ENCODE measurements at places on chromosomes 16 and 17.

DNA sequence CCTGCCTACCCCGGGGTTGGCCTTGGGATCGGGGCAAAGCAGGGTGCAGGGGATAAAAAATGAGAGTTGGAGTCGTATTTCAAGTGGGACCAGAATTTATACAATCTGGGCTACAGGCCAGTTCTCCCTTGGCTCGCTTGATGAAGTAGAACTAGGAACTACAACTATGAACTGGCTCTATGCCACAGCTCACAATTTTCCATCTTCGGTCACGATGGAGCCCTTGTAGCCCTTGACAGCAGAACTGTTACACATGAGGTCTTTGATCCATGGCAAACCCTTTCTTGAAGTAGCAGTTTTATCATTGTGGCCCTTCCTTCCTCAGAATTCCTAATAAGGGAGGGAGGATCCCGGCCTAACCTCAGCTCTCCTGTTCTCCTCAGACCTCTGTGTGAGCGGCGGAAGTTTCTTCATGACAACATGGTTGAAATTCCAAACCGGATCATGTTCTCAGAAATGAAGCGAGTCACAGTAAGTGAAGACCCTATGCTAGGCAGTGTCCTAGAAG is 17.1 kb downstream of the LIG3 start:
- H3K27me3 ChIP-seq, result no peaks in the 10 kb centered on the region
- no peak for DNase-seq
- peaks cover 14% of the 10 kb centered on the region for H3K4me1 ChIP-seq
- peaks cover 11% of the 10 kb centered on the region for H3K36me3 ChIP-seq
- no peak overlapping the region for H3K4me3 ChIP-seq
- H3K27ac ChIP-seq, result no peak overlapping the region

GRCh38 chr17:50297407-50297865 is 23.2 kb downstream of the TMEM92 start:
- H3K36me3 ChIP-seq, result peaks cover 2% of the 10 kb centered on the region
- no peak overlapping the region for H3K27ac ChIP-seq
- no peak overlapping the region for H3K4me3 ChIP-seq
- peaks cover 2% of the 10 kb centered on the region for H3K4me1 ChIP-seq

DNA sequence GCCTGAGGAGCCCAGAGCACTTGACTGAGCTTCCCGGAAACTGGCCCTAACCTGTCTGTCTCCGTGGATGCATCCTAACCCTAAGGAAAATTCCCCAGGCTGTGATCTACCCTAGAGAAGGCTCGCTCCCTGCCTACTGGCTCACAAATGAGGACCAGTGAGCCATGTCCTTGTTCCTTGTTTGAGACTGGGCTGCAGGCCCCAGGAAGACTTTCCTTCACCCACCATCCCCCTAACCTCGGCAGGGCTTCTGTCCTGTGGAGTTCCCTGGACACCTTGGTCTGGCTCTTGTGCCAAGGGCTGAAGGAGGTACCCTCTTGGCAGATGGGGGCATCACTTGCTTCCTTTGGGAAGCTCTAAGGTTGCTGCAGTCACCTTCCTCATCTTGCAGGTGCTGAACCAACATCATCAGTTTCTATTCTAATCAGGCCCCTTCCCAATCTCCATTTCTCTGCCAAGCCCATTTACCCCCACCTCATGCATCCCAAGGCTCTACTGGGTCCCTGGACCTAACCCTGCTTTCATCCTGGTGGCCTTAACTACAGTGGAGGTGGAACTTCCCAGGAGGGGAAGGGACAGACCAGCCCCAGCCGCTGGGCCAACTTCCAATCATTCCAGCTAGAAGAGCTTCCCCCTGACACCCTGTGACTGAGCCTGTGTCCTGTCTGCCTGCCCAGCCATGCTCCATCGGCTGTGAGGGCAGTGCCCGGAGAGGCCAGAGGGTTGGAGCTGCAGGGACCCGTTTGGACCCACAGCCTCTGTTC is 12.4 kb downstream of the RNF40 start:
- peaks cover 37% of the 10 kb centered on the region for H3K4me1 ChIP-seq
- no peaks in the 10 kb centered on the region for H3K27me3 ChIP-seq
- peak overlapping the region; percentile 79 for H3K4me3 ChIP-seq
- no peak for DNase-seq

- H3K4me3 ChIP-seq, result no peak overlapping the region
- no peak for DNase-seq
Observed at GRCh38 chr17:12898110-12898509, 108.8 kb downstream of the ARHGAP44 start.

GRCh38 chr17:82914375-82914774 is 74.6 kb upstream of the ZNF750 start:
- no peak overlapping the region for H3K27ac ChIP-seq
- peaks cover 11% of the 10 kb centered on the region for H3K36me3 ChIP-seq
- H3K27me3 ChIP-seq, result no peaks in the 10 kb centered on the region

GRCh38 chr16:57985204-57986181 is 14.6 kb upstream of the CNGB1 start:
- no peak for DNase-seq
- peaks cover 2% of the 10 kb centered on the region for H3K36me3 ChIP-seq
- H3K27ac ChIP-seq, result peak overlapping the region; percentile 34
- peak overlapping the region; percentile 81 for H3K4me3 ChIP-seq

- H3K36me3 ChIP-seq, result peaks cover 2% of the 10 kb centered on the region
- H3K27me3 ChIP-seq, result peaks cover 11% of the 10 kb centered on the region
- no peak overlapping the region for H3K27ac ChIP-seq
- no peak for DNase-seq
Observed at GRCh38 chr17:7417056-7417655, 3.0 kb upstream of the SPEM1 start.

- no peak overlapping the region for H3K4me3 ChIP-seq
- H3K36me3 ChIP-seq, result no peaks in the 10 kb centered on the region
- H3K27me3 ChIP-seq, result no peaks in the 10 kb centered on the region
- DNase-seq, result no peak
- H3K4me1 ChIP-seq, result peaks cover 2% of the 10 kb centered on the region
Observed at GRCh38 chr16:75083813-75084212, 32.8 kb downstream of the LDHD start.

- no peak for DNase-seq
- H3K4me1 ChIP-seq, result no peaks in the 10 kb centered on the region
- H3K4me3 ChIP-seq, result no peak overlapping the region
- H3K27me3 ChIP-seq, result peaks cover 50% of the 10 kb centered on the region
Observed at GRCh38 chr16:83269048-83269447, 538.7 kb upstream of the HSBP1 start.

DNA sequence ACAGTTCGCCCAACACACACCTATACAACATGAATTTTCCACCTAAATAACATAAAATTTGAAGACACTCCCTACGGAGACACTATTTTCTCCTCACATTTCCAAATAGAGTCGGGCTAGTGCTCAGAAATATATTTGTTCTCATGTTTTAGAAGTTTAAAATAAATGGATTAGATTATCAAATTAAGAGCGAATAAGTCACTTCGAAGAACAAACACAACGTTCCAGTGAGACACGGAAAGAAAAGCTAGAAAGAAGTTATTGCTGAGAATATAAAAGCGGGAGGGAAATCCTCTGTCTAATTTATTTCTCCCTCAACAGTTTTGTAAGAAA is 2.0 kb upstream of the HS3ST3B1 start:
- peaks cover 55% of the 10 kb centered on the region for H3K4me1 ChIP-seq
- peaks cover 69% of the 10 kb centered on the region for H3K27me3 ChIP-seq
- peak overlapping the region; percentile 90 for H3K4me3 ChIP-seq
- H3K36me3 ChIP-seq, result peaks cover 28% of the 10 kb centered on the region
- peak overlapping the region; percentile 85 for H3K27ac ChIP-seq
- DNase-seq, result no peak

- H3K4me3 ChIP-seq, result no peak overlapping the region
- peaks cover 43% of the 10 kb centered on the region for H3K4me1 ChIP-seq
- no peak for DNase-seq
- no peaks in the 10 kb centered on the region for H3K27me3 ChIP-seq
Observed at GRCh38 chr16:14496786-14497185, 133.3 kb downstream of the PARN start.

- peak overlapping the region; percentile 73 for H3K27ac ChIP-seq
- no peaks in the 10 kb centered on the region for H3K27me3 ChIP-seq
- H3K4me3 ChIP-seq, result no peak overlapping the region
- H3K36me3 ChIP-seq, result peaks cover 62% of the 10 kb centered on the region
- H3K4me1 ChIP-seq, result peaks cover 30% of the 10 kb centered on the region
Observed at GRCh38 chr17:78108726-78109488, 19.6 kb downstream of the TMC6 start.

DNA sequence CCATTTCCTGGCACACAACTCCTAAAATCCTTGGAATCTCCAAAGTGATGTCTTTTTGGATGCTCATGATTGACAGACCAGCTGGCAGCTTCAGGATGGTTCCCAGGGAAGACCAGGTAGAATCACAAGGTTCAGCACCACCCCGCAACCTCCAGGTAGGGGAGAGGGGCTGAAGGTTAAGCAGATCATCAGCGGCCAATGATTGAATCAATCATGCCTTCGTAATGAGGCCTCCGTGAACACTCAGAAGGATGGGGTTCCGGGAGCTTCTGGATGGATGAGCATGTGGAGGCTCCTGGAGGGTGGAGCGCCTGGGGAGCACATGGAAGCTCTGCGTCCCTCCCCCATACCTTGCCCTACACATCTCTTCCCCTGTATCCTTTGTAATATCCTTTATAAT is 185.9 kb downstream of the SEC14L1 start:
- DNase-seq, result no peak
- peaks cover 5% of the 10 kb centered on the region for H3K36me3 ChIP-seq
- H3K4me1 ChIP-seq, result peaks cover 55% of the 10 kb centered on the region
